ENCODE measurements at places on chromosomes 16 and 17. TPM values are rescaled to one million over a fixed set of nuclear protein-coding genes. Genes with fewer than 3 reads are reported as not detected.

- H3K4me3 ChIP-seq: no peak overlapping the region
- DNase-seq: no peak
Observed at GRCh38 chr17:17842111-17842876, 5.5 kb upstream of the SREBF1 start.

DNA sequence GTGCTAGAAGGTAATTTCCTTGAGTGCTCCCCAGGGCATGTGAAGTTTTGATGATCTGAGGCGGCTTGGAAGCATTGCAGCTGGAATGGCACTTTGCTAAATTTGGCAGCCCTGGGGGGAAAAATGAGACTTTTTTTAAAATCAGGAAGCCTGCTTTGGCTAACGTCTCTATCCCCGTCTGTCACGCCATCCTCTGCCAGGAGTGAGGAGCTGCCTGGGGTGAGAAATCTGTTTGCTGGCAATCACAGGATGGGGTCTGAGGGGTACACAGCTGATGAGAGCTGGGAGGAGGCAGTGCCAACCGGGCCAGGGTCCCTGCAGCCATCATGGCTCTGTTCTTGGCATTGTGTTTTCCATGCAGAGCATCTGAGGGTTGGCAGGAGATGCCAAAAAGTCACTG, 2.0 kb downstream of the ABCC12 start:
- no peaks in the 10 kb centered on the region for H3K36me3 ChIP-seq
- no peak overlapping the region for H3K27ac ChIP-seq
- H3K4me1 ChIP-seq: no peaks in the 10 kb centered on the region

- no peaks in the 10 kb centered on the region for H3K27me3 ChIP-seq
- H3K4me1 ChIP-seq: peaks cover 11% of the 10 kb centered on the region
- H3K4me3 ChIP-seq: no peak overlapping the region
- no peak overlapping the region for H3K27ac ChIP-seq
- no peak for DNase-seq
Observed at GRCh38 chr17:68344701-68345136, 53.4 kb downstream of the ARSG start.

- peak; percentile 99 for DNase-seq
- peak overlapping the region; percentile 87 for H3K4me3 ChIP-seq
- peaks cover 7% of the 10 kb centered on the region for H3K4me1 ChIP-seq
- H3K36me3 ChIP-seq: peaks cover 12% of the 10 kb centered on the region
Observed at GRCh38 chr16:30947859-30948666, 805 bp upstream of the ORAI3 start.

GRCh38 chr16:17154981-17155380, 315.8 kb downstream of the XYLT1 start:
- no peaks in the 10 kb centered on the region for H3K36me3 ChIP-seq
- no peak overlapping the region for H3K4me3 ChIP-seq
- no peaks in the 10 kb centered on the region for H3K4me1 ChIP-seq

Gene SLC52A1
- total RNA-seq: not detected
